ENCODE measurements at places on chromosomes 12 and 14.
A peak's percentile ranks its signal among the peaks of the same experiment; 100 is the strongest.

- DNase-seq: no peak
These were observed 17.4 kb downstream of the LIMA1 start for GRCh38 chr12:50265770-50266524.

DNA sequence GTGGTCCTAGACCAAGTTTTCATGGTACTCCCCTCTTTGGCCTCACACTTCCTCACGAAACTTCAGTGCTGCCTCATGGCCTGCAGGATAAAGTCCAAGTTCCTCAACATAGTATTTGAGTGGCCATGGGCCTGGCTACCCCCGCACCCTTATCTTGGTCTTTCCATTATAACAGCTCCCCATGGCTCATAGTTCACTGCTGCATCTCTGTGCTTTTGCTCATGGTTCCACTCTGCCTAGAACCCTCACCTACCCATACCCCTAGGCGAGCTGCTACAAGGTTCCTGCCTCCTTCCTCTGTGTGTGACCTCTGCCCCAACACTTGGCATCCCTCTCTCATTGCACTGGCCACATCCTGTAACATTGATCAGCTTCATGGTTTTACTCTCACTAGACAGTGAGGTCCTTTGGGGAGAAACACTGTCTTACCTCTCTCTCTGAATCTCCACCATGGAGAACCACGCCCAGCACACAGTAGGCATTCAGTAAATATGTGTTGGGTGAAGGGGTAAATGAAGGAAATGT is 158.9 kb downstream of the GPR65 start:
- DNase-seq: no peak

DNA sequence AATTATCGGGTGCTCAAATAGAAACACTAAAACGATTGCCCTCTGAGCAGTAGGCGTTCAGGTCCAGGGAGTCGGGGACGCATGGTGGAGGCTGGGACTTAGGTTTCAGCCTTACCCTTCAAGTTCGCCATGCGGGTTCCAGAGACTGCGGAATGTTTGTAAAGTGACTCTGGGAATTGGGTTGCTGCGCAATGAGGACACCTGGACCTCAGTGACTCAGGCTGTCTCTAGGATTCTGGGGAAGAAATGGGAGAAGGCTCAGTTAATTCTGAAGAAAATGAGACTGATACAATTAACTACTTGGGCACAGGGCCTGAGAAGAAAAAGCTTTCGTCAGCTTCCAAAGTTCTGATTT is 1.1 kb downstream of the LGALS3 start:
- no peak for DNase-seq

DNA sequence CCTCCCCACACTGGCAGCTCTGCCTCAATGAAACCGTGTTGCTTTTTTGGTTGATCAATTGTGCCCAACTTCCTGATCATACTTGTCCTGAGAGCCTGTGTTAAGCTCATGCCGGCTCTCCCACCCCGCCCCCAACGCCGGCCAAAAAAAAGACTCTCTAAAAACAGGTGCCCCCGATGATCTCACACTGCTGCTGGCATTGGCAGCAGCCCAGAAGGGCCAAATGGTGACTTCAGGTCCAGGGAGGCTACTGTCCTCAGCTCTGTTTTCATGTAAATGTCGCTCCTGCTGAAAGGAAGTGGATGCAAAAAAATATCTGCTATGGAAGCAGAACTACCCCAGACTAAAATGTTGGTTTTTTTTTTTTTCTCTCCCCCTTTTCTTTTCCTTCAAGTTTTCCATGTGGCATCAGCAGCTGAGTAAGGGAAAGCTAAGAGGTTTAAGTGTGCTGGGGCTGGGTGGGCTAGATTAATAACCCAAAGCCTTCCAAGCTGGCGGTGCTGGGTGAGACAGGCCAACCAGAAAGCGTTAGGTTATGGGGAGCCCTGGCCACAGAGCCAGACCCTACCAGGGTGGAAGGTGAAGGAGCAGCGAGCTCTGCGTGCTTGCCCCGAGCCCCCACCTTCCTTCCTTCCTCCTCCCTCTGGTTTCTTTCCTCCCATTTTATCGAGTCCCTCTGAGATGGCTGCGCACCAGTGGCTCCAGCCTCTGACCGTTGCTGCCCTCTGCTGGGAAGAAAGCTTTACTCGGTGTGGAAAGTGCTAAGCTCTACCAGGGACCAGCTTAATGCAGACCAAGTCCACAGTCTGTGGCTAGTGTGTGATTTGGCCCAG is 396.1 kb downstream of the NRXN3 start:
- DNase-seq: peak; percentile 40

GRCh38 chr14:61753631-61754030 is 8.6 kb upstream of the SNAPC1 start:
- no peak for DNase-seq

GRCh38 chr14:63493246-63493645 is 49.9 kb downstream of the PPP2R5E start:
- no peak for DNase-seq

- no peak for DNase-seq
These were observed 48.3 kb downstream of the ABCD2 start for GRCh38 chr12:39571351-39571750.

- DNase-seq: no peak
These were observed 15.4 kb upstream of the PLEKHG3 start for GRCh38 chr14:64688811-64689281.

DNA sequence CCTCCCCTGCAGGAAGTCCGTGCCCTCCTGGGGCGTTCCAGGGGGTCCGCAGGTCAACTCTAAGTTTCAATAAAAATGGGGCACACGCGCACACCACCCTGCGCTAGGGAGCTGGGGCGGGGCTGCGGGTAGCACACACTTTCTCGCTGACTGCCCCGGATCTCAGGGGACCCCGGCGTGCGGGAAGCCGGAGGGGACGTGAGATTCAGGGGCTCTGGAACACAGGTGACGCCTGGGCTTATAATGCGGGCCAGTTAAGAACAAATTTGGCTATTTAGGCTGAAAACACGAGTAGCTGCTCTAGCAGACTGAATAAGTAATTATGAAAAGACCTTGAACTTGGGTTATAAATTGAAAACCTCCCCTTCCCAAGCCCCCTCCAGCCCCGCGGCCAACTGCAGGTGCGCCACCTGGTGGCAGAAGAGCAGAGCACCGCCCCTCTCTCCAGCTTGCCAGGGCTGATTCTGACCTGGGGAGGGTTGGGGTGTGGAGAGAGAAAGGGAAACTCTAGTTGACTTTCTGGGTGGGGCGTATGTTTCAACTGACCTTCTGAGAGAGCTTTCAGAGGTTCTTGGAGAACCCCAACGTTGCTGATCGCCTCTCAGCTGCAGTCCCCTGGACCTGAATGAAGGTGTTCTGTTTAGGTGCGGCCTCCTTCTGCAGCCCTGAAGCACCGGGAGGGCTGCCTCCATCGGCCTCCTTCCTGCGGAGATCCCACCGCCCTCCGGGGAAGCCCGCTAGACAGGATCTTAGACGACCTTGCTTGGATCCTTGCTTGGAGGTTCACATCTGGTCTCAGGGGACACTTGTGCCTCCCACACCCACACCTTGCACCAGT is 118.4 kb upstream of the EVL start:
- peak; percentile 56 for DNase-seq

DNA sequence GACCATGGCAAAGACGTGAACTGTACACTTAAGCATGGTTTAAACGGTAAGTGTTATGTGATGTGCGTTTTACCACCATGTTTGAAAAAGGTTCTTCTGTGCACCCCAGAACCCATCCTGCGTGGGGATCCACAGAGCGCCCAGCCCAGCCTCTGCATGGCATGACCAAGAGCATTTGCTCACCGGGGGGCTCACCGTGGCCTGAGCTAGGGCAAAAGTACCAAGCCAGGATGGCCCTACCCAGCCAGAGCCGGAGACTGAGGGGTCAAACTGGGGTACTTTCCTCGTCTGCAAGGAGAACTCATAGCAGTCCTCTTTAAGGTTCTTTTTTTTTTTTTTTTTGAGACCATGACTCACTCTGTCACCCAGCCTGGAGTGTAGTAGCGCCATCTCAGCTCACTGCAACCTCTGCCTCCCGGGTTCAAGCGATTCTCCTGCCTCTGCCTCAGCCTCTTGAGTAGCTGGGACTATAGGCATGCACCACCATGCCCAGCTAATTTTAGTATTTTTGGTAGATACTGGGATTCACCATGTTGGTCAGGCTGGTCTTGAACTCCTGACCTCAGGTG is 16.4 kb upstream of the ANKRD9 start:
- no peak for DNase-seq

DNA sequence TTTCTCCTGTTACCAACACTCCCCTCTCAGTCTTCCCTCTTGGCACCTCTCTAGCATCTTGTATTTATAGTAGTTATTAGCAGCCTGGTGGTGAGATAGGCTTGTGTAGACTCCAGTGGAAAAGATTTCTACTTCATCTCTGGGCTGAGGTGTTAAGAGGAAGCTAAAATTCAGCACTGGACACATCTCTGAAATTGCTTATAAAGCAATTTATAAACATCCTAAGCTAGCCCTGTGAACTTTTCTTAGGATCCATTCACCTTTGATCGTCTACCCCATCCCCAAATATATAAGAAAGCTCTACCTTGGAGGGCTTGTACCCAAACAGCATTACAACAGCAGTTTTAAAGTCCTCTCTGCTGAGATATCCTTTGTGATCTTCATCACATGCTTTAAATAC is 928 bp downstream of the EFCAB11 start:
- no peak for DNase-seq

DNA sequence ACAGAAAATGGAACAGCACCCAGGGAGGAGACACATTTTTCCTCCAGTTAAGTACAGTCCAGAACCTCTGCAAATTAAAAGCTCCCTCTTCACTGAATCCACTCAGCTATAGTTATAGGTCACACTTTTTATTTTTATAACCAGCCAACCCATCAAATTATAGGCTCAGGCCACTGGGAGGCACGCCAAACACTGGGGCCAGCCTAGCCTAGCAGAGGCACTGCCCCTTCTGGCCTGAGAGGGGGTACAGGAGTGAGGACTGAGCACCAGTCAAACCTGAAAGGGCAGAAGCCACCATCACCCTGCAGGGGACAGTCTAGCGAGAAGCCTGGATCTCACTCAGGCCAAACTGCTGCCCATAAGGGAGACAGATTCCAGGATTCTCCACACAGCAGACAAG is 19.3 kb downstream of the FMNL3 start:
- DNase-seq: no peak

DNA sequence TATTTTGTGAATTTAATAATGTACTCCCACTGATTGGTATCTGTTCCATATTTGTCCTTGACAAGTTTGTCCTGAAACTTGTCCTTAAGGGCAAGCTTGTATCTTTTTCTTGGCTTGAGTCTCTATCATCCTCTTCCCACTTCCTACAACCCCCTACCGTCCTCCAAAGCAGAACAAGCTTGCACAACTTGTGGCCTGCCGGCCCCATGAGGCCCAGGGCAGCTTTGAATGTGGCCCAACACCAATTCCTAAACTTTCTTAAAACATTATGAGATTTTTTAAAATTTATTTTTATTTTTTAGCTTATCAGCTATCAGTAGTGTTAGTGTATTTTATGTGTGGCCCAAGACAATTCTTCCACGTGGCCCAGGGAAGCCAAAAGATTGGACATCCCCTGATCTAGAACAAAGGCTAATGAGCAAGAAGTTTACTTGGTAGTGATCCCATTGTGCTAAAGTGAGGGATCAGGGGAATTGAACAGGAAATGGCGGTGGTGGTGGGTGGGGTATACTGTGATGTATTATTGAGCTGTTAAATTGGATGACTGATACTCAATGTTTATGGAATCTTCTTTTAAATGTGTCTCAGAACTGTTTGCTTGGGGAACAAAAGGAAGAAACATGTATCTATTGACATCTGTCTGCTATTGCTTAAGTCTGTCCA is 37.8 kb downstream of the TMX1 start:
- DNase-seq: no peak

GRCh38 chr12:79058342-79058741 is 193.8 kb downstream of the SYT1 start:
- no peak for DNase-seq

GRCh38 chr12:6122201-6122600 is 2.3 kb downstream of the VWF start:
- no peak for DNase-seq

GRCh38 chr14:33589334-33589733 is 361.5 kb downstream of the EGLN3 start:
- DNase-seq: no peak

DNA sequence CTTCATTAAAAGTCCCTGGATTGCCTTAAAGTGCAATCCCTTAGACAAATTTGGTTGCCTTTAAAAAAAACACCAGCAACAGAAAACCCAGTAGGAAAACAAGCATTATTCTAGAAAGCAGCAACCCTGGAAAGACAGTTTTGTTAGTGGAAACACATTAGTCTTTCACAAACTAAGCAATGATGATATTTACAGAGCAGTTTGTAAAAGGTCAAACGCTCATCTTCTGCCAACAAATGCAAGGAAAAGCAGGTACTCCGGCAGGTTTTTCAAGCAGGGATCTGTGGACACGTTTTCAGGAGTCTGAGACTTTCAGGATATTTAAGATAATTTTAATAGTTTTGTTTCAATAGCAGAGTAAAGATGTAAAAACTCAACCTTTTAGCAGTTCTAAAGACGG is 202.2 kb downstream of the EXOC5 start:
- DNase-seq: no peak

- DNase-seq: no peak
These were observed 95.7 kb downstream of the ESR2 start for GRCh38 chr14:64198486-64198885.

GRCh38 chr12:20404576-20405346 is 36.4 kb downstream of the PDE3A start:
- no peak for DNase-seq

DNA sequence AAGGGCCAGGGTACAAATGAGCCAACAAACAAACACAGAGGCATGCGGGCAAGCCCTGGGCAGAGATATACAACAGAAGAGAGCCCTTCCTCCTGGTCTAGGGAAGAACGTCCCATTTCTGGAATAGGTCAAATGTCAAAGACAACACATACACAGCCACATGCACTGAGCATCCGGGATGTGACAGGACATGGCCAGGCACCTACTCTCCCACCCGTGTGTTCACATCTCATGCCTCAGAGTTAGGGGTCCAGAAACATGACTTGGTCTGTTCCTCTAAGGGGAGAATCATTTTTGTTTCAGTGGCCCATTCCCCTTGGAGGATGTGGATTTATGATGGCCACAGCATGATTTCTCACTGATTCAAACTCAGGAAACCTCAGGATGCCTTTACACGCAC is 801 bp upstream of the ASB2 start:
- DNase-seq: no peak

DNA sequence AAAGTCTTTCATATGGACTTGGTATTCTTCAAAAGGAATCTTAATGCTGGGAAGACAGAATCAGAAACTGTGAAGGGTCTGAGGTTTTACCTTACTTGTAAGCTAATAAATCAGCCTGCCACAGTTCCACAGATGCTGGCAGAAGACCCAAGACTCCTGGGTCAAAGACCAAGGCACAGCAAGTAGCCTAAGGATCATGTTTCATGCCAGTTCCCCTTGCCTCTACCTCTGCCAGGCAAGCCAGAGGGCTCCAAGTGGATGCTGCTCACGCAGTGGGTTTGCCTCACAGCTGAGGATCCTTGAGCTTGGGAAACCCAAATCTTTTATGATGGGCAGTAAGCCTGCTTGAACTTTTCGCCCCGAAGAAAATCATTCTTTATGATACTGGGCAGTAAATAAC is 15.2 kb upstream of the RXYLT1 start:
- no peak for DNase-seq

DNA sequence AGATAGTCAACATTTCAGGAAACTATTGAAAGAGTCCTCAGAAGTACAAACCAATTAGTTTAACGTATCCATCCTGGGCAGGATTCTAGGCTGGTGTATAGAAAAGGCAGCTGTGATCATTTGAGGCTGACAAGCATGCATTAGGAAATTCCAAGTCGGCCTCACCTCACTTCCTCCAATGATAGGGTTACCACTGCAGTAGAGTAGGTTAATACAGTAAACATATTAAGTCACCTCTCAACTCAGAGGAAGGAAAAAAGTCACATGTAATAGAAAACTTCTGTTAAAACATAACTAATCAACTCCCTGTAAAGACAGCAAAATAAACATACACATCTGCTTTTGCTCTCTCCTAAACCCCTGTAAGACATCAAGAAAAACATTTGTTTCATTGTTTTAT is 33.5 kb downstream of the MED13L start:
- DNase-seq: no peak
